GM23248 (cell line): ENCODE measurements at places on chromosomes 7 and 10.

DNA sequence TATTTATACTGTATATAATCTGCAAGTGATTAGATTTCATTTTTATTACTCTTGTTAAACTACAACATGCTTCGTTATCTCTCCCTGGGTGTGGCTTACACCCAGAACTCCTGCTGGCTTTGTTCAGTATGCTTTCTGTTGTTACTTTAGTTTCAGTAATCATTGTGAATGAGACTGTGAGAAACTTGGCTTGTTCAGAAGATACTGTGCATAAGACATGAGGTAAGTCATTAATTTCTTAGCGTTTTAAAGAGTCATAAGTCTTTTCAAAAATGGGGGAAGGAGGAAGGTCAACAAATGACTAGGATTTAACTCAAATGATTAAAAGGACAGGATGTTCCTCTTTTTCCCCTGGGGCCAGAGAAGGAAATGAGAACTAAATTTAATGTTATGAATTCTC is 11.6 kb upstream of the ADD3 start:
- DNase-seq = peak; percentile 33

DNA sequence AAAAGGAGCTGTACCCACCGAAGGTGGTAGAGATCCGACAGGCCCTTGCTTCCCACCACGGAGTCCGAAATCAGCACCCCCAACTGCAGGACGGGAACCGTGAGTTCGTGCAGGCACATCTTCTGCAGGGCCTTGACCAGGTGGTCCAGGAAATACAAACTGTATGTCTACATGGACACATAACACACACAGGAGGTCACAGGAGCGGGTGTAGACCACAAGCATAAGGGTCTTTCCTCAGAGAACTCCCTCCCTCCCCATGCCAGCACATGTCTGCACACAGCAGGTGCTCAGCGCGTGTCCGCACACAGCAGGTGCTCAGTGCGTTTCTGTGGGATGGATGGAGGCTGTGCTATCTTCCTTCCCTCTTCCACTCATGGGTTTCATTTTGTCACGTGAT is 69.7 kb downstream of the CFAP46 start:
- DNase-seq = no peak

DNA sequence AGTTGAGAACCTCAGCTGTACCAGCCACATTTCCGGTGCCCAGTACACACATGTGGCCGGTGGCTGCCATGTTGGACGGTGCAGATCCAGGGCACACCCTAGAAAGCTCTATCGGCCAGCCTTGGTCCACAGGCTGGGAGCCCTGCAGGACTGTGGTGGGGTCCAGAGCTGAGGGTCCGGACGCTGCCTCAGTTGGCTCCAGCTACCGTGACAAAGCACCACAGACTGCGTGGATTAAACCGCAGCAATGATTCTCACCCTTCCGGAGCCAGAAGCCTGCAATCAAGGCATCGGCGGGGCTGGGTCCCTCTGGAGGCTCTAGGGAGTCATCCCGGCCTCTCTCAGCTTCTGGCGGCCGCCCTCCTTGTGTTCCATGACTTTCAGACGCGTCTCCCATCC is 50.1 kb downstream of the PDGFA start:
- DNase-seq = no peak

- DNase-seq = no peak
Measured at GRCh38 chr7:71278257-71278656, 146.3 kb downstream of the GALNT17 start.

GRCh38 chr7:150325110-150325611 is 1.8 kb upstream of the ACTR3C start:
- DNase-seq = no peak

- peak; percentile 98 for DNase-seq
Measured at GRCh38 chr10:3467052-3467951, 294.7 kb upstream of the PITRM1 start.

- DNase-seq = no peak
Measured at GRCh38 chr10:106925191-106925590, 239.3 kb downstream of the SORCS1 start.

DNA sequence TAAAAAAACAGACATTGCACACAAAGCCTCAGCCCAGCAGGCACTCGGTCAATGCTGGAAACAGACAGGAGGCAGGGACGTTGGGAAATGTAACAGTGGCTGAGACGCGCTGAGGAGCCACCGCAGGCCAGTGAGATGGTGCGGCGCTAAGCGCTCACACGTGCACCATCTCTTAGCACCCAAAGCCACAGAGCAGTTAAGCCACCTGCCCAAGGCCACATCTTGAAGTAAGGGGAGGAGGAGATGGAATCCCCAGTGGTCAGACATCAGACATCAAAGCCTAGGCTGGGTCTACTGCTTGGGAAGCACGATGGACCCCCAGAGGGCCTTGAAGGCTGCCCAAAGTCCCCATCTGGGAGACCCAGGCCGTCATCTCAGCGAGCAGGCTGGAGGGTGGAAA is 15.6 kb downstream of the LAT2 start:
- no peak for DNase-seq

GRCh38 chr7:30879139-30880124 is 32.2 kb upstream of the AQP1 start:
- DNase-seq = no peak

- no peak for DNase-seq
Measured at GRCh38 chr7:35450456-35451214, 196.7 kb upstream of the TBX20 start.

GRCh38 chr10:70250961-70251680 is 17.9 kb upstream of the PPA1 start:
- DNase-seq = no peak
